ENCODE measurements at places on chromosomes 11 and 22.

DNA sequence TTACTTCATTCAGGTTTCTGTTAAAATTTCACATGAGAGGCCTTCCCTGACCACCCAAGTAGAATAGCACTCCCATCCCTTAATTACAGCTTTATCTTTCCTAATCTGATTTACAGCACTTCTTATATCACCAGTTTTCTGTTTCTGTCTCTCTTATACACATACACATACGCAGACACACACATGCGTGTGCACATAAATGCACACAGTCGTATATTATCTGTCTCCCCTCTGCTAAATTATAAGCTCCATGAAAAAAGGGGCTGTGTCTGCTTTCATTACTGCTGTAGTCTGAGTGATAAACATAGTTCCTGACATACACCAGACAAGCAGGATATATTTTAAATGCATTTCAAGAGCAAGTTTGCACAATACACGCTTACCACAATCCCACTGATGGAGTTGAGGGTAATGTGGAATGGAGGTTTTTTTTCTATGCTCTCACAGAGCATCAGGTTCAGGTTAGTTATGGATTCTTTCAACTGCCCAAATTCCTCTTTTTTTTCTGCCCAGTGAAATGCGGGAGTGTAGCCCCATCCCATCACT is 13.7 kb upstream of the TOP3B start:
- DNase-seq: no peak

- DNase-seq: peak; percentile 56
Measured at GRCh38 chr22:19886605-19887255, 32.1 kb upstream of the GNB1L start.

GRCh38 chr11:109553284-109553683 is 131.3 kb downstream of the C11orf87 start:
- no peak for DNase-seq

DNA sequence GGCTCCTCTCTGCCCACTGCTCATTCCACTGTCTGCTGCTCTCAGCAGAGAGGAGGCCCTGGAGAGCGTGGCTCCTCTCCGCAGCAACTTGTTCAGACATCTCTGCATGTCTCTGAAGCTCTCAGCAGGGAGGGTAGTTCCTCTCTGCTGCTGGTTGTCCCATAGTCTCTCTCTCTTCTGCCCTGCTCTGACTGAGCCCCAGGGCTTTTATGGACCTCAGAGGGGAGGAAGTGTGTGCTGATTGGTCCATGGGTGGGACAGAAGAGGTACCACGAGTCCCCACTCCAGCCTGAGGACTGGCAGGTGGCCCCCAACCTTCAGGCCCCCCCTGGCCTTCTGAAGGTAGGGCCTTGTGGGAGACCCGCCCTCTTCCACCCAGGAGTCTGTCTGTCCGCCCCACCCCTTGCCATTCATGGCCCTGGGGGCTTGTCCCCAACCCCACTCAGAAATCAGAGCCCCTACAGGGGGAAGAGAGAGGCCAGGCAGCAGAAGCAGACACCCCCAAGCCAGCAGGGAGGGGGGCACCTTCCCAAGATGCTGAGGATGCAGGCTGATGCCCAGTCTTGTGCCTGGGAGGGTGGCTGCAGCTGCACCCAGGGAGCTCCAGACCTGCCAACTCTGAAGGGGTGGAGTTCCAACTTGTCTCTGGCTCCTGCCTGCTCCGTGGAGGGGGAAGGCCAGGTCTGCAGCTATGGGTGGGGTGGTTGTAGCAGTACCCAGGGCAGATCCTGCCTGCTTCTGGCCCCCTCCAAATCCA is 35.1 kb downstream of the C11orf91 start:
- DNase-seq: no peak

- DNase-seq: no peak
Measured at GRCh38 chr11:112644410-112645131, 316.6 kb upstream of the NCAM1 start.

DNA sequence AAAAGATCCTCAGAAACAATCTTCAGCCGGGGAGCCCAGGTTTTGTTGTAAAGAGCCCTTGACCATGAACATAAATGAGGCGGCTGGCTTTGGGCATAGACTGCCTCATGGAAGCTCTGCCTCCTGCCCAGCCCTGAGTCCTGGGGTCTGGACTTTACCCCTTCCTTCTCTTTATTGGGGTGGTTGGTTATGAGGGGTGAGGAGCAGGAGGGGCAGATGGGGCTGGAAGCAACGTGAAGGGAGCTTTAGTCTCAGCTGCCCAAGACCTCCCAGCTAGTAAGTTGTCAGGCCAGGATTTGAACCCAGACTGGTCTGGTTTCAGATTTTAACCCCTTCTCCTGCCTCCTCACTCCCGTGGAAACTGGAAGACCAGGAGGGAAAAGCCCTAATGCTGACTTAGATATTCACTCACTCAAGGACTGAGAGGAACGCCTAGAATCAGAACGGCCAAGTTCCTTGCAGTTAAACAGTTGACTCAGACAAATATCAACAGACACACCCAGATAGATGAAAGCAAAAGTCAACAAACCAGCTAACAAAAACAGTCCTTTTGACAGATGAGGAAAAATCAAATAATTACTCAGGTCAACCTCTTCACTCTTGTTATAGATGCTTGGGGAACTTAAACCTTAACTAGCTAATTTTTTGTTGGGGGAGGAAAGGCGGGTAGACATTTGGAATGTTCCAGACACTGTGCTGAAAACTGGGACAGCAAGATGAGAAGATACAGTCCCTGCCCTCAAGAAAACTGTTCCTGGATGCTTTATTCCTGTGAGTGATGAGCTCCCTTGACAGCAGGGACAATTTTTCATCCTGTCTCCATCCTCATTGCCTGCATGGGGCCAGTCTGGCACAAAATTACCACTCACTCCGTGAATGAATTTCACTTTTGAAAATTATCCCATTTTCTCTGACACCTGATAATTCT is 20.8 kb upstream of the ARRB1 start:
- no peak for DNase-seq

- no peak for DNase-seq
Measured at GRCh38 chr11:127385071-127385470, 384.5 kb upstream of the KIRREL3 start.
